NCI-H1092 (cell line): ENCODE measurements at places on chromosomes 3 and 15.
A peak's percentile ranks its signal among the peaks of the same experiment; 100 is the strongest.

GRCh38 chr3:71695000-71695482 is 30.2 kb downstream of the EIF4E3 start:
- no peak for DNase-seq

DNA sequence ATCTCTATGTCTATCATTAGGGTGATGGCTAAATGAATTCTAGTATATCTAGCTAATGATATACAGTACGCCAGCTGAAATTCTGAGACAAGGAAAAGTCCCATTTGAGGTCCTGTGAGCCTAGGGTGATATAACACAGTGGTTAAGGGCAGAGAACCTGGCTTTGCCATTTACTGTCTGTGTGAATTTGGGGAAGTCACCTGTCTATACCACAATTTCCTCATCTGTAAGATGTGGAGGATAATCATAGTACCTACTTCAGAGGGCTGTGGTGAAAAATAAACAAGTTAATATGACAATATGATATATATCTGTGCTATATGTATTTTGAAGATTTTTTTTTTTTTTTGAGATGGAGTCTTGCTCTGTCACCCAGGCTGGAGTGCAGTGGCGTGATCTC is 9.8 kb upstream of the ANKDD1A start:
- no peak for DNase-seq

GRCh38 chr15:82978438-82978837 is 7.6 kb upstream of the RAMAC start:
- DNase-seq: no peak

DNA sequence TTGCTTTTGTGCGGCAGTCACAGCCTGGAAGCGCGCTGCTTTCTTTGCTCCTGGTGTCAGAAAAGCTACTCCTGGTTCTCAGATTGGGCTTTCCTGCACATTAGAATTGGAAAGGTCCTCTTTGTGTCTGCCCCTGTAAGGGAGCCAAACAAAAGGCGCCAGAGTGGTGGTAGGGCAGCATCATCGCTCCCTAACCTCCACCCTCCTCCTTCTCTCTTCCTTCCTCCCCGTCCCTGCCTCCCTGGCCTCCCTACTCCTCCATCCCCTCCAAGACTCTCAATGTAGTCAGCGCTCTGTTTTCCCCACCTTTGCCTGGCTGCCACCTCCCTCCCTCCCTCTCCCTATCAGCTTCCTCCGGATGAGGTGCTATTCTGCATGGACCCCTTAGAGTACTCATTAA is 65.3 kb downstream of the SH3GL3 start:
- no peak for DNase-seq

DNA sequence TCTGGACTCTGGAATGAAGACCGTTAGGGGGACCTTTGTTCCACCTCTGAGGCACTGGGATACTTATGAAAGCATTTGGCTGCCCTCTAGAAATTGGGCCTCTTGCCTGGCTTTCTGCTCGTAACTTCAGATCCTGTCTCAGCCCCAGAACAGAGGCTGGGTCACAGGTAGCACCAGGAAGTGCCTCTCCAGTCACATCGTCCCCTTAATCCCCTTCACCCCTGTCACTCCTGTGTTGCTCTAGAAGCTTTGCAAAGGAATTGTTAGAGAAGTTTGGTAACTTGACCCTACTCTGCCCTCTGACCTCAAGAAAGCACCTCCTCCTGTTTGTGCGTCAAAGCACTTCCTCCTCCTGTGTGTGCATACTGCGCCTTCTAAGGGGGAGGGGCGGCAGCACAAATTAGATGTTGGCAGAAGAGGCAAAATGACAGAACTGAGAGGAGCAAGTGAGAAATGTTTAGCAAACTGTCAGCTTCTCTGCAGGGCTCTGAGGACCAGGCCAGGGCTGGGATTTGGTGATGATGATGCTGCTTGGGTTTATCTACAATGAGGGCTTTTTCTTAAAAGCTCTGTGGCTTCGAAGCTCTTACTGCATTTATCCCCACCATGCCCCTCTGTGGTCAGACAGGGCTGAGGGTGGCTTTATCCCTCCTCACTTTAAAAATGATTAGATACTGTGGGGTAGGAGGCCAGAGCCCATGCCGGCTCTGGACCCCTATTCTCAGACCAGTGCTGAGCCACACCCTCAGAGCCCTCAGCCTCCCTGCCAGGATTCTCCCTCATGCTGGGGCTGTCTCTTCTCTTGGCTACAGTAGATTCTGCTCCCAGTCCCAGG is 76.2 kb downstream of the LARS2 start:
- DNase-seq: no peak

DNA sequence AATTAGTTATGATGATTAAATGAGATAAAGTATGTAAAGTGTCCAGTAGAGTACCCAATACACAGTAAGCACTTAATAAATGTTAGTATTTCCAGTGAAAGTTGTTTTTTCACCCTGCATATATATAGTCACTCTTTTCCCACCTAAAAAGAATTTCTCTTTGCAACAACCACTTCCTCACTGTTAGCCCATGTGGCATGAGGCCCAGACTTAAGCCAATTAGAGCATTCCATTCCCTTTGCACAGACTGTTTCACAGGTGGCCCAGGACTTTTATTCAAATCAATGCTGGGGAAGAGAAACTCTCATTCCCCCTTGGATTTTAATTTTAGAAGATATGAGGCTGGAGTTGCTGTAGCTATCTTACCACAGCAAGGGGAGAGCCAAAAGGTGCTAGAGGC is 3.7 kb downstream of the IFT80 start:
- DNase-seq: no peak

DNA sequence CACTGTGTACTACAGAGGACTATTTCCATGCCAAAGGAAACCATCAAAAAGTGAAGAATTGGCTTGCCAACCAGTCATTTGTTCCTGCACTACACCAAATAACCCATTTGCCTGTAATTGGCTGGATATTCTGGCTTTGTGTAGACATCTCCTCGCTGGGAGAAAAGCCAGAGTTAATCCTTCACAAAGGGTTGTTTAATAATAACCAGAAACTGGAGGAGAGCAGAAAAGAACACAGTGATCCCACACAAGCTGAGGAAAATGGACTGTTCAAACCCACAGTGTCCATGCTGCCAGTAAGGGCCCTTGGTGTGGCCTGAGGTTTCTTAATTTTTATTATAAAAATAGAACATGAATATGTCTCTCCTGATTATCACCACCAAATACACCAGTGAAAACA is 294.0 kb downstream of the RORA start:
- DNase-seq: no peak

DNA sequence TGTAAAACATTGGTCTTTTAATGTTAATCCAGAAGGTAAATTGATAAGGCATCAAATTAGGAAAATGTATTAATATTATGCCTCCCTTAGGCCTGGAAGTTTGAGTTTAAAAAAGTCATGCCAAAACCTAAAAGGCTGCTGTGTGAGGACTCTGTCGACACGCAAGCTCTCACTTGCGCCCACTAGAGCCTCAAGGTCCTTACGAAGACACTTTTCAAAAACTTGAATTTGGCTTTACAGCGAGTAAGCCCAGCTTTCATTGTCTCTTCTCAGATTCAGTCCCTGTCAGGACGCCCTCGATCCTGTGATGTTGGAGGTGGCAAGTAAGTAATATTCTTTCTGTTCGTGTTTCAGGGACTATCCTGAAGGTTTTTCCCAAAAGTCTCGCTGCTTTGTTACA is 89.7 kb downstream of the CRTC3 start:
- DNase-seq: no peak

GRCh38 chr3:143237077-143237627 is 117.6 kb downstream of the CHST2 start:
- no peak for DNase-seq

DNA sequence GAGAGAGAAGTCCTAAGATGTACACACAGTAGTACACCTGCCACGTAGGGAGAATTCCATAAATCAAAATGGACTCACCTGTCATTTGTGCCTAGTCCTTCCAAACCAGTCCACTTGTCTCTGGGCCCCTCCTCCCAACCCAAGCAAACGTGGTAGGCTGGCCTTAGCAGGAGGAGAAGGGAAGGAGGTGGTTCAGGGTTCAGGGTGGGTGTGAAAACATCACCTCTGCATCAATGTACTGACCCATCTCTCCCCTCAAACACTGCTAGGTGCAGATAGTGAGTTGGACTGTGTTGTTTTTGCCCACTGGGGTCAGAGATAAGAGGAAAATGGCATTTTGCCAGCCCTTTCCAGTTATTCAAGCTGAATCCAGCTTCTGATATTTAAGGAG is 99.3 kb downstream of the MME start:
- DNase-seq: no peak

DNA sequence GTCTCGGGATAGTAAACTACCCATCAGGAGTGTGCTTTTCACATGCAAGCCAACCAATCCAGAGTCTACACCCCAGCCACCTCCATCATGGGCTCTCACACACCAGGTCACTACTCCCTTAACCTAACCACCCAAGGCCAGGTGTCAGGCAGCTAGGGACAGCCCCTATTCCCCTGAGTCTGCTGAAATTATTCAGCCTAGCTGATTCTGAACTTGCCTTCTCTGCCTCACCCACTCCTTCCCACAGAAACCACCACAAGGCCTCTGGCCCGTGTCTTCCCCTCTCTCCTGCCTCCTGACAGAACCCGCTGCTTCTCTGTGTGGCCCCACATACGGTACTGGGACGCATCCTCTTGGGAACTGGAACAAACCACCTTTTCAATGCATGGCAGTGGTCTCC is 82.1 kb downstream of the PCSK6 start:
- no peak for DNase-seq

- peak; percentile 30 for DNase-seq
These were observed 296.0 kb downstream of the MEX3B start for GRCh38 chr15:81749716-81750375.

- DNase-seq: no peak
These were observed 8.0 kb upstream of the SEMA3B start for GRCh38 chr3:50260942-50261441.

GRCh38 chr3:154864947-154865346 is 215.2 kb upstream of the MME start:
- no peak for DNase-seq

- DNase-seq: no peak
These were observed 24.5 kb downstream of the KCNMB2 start for GRCh38 chr3:178560759-178561158.

DNA sequence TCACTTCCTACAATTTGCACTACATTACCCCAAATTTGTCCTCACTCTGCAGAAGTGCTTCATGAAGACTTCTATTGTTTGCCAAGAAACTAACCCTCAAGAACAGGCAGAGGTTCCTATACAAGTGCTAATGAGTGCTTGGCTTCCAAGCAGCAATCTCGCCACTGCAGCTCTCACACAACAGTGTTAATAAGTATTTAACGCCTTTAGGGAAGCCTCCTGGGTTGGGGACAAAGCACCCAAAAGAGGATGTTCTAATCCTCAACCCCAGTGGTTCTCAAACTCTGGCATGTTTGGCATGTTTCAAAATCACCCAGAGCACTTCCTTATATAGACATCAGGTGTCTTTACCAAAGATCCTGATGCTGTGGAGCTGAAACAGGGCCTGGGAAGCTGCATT is 64.6 kb downstream of the ZIC4 start:
- DNase-seq: no peak

DNA sequence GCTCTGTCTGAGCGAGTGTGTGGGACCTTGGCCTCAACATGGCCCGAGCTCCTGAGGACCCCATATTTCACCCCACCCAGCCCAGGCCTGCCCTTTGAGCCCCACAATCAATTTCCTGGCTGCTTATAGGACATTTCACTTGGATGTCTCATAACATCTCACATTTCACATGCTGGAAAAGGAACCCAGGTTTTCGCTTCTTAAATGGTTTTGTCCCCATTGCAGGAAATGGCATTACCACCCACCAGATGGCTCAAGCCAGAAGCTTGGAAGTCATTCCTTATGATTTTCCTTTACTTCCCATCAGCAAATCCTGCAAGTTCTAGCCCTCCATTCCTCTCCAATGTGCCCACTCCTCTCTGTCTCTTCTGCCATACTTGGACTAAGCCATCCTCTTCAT is 14.9 kb downstream of the ITGA11 start:
- DNase-seq: no peak

DNA sequence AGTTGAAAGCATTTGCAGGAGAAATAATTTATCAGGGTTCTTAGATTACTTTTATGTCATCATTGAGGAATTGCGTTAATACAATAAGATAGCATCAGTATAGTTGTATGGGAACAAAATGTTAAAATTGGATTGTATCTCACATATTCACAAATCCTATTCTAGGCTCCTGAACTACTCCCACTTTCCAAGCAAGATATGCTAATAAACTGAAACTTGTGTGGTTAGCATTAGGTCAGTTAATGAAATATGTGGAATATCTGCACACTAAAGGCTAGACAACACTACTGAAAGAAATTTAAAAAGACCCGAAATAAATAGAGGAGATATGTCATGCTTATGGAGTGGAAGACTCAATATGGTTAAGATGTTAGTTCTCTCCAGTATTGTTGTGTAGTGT is 272.7 kb downstream of the DOCK3 start:
- no peak for DNase-seq

DNA sequence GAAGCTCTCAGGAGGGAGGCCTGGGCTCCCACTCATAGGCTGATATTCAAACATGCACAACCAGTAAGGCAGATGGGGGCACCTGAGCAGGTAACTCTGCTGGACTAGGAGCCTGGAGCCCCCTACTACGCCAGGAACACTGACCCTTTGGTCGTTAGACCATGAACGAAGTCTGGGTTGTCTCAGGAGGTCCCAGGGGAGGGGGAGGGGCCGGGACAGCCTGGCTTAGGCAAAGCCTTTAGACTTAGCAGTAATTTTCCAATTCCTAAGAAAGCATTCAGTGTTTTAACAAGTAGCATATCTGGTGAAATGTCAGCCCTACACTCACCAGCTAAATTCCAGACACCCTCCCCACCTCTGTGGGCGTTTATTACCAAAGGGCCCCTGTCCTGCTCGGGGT is 67.4 kb upstream of the ST8SIA2 start:
- no peak for DNase-seq

- DNase-seq: no peak
These were observed 35.3 kb downstream of the SQOR start for GRCh38 chr15:45670091-45670490.

GRCh38 chr15:31498756-31499155 is 172.1 kb downstream of the KLF13 start:
- no peak for DNase-seq

DNA sequence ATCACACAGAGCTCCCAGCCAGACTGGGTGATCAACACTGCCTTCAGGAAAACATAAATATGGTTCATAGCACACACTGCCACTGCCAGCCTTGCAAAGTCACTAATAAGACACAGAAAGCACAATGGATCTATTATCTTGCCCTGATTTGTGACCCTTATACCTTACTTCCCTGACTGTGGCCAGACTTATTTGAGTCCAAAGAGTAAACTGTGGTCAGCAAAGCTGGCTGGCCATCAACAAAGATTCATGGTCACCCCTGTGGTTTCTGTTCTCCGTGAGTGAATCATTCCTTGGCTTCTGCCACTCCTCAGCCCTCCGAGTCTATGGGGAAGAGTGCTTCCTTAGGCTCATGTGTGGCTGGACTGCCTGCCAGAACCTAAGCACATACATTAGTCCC is 437.7 kb downstream of the RAP2B start:
- DNase-seq: no peak

GRCh38 chr3:171490901-171491300 is 30.7 kb upstream of the TNIK start:
- no peak for DNase-seq

- DNase-seq: no peak
These were observed 755.8 kb downstream of the ROBO1 start for GRCh38 chr3:79011821-79012529.

- no peak for DNase-seq
These were observed 533.5 kb upstream of the ZNF385D start for GRCh38 chr3:22284559-22284958.
